ENCODE measurements at places on chromosomes 11 and 22.

GRCh38 chr11:83312430-83312829, 26.3 kb upstream of the CCDC90B start:
- no peak for DNase-seq
- no peaks in the 10 kb centered on the region for H3K27me3 ChIP-seq
- no peak overlapping the region for H3K27ac ChIP-seq
- H3K4me1 ChIP-seq = no peaks in the 10 kb centered on the region

DNA sequence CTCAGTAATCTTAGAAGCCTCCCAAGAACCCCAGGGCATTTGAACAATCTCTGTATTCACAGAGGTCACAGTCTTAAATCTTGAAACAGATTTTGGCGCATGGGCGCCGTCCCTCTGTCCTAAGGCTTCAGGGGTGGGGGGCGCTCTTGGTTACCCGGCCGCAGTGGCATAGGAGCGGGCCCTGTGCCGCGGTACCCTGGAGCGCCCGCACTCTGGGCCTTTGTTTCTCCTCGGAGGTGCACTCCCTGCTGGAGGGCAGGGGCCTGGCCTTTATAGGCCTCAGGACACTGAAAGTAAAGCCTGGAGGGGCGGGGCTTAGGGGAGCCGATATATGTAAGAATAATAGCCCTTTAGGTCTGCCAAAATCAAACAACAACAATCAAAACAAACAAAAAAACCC, 197.3 kb upstream of the FOLH1 start:
- H3K36me3 ChIP-seq = no peaks in the 10 kb centered on the region
- H3K4me3 ChIP-seq = no peak overlapping the region
- H3K27me3 ChIP-seq = no peaks in the 10 kb centered on the region

DNA sequence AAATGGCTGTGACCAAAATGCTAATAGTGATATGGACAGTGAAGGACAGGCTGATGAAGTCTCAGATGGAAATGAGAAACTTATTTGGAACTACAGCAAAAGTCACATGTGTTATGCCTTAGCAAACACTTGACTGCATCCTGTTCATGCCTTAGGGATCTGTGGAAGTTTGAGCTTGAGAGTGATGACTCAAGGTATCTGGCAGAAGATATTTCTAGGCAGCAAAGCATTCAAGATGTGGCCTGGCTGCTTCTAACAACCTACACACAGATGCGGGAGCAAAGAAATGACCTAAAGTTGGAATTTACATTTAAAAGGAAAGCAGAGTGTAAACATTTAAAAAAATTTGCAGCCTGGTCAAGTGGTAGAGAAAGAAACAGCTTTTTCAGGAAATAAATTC, 28.1 kb upstream of the CD81 start:
- H3K27me3 ChIP-seq = peaks cover 60% of the 10 kb centered on the region
- H3K4me3 ChIP-seq = no peak overlapping the region
- H3K27ac ChIP-seq = no peak overlapping the region
- H3K4me1 ChIP-seq = no peaks in the 10 kb centered on the region
- no peaks in the 10 kb centered on the region for H3K36me3 ChIP-seq

- DNase-seq = no peak
- H3K27me3 ChIP-seq = peaks cover 7% of the 10 kb centered on the region
- peaks cover 68% of the 10 kb centered on the region for H3K4me1 ChIP-seq
These were observed 10.5 kb upstream of the TSPAN18 start for GRCh38 chr11:44716256-44716655.

- H3K4me3 ChIP-seq = no peak overlapping the region
- no peak for DNase-seq
- H3K27ac ChIP-seq = no peak overlapping the region
- H3K27me3 ChIP-seq = no peaks in the 10 kb centered on the region
- no peaks in the 10 kb centered on the region for H3K36me3 ChIP-seq
These were observed 4.4 kb downstream of the CACNA1I start for GRCh38 chr22:39574779-39575551.

- no peak overlapping the region for H3K27ac ChIP-seq
- DNase-seq = peak; percentile 43
- peak overlapping the region; percentile 73 for H3K4me3 ChIP-seq
- H3K36me3 ChIP-seq = peaks cover 15% of the 10 kb centered on the region
- H3K4me1 ChIP-seq = peaks cover 25% of the 10 kb centered on the region
These were observed 452 bp downstream of the MACROD1 start for GRCh38 chr11:64165481-64165841.
